ENCODE measurements at places on chromosomes 2 and 18.

DNA sequence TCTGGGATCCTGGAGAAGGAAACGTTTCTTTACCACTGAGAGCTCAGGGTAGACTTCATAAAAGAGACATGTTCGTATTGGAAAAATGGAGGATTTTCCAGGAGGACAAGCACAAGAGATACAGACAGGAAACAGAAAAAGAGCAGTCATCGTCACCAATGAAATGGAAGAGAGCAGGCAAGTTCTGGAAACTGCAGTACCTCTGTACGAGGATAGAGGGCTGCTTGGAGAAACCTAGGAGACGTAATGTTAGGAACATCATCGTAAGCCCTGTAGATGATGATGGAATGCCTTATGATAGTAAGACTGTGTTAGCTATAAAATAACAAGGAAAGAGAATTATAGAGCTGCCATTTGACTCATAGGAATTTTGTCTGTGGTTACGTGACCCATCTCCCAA lies 121.1 kb upstream of the KLHL14 start:
- DNase-seq: peak; percentile 4

GRCh38 chr2:68438455-68439303 lies 28.4 kb downstream of the FBXO48 start:
- DNase-seq: no peak

DNA sequence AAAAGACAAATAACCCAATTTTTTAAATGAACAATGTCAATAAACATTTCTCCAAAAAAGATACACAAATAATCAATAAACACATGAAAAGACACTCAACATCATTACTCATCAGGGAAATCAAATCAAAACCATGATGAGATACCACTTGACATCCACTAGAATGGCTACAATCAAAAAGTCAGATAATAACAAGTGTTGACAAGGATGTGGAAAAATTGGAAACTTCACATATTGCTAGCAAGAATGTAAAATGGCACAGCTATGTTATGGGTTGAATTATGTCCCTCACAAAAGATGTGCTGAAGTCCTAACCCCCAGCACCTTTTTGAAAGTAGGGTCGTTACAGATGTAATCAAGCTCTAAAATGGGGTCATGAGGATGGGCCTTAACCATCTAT lies 33.2 kb downstream of the TNS1 start:
- DNase-seq: no peak

DNA sequence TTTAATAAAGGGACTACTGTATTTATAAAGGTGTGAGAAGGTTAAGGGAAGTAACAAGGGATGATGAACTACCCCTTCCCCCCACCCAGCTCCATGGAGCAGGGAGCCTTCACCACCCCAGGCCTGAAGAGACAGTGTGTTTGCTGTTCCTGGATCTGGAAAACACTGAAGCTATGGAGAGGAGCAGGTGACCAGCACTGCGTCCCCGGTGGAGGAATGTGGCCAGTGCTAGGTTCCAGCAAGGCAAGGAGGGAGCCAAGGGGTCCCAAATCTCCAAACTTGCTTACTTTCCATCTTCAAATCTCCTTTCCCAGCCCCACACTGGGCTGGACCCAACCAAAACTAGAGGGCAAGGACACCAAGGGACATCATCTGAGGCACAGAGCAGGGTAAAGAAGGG lies 128.7 kb upstream of the CD302 start:
- DNase-seq: no peak

- DNase-seq: no peak
These were observed 10.9 kb downstream of the PGAP1 start for GRCh38 chr2:196915507-196916189.

DNA sequence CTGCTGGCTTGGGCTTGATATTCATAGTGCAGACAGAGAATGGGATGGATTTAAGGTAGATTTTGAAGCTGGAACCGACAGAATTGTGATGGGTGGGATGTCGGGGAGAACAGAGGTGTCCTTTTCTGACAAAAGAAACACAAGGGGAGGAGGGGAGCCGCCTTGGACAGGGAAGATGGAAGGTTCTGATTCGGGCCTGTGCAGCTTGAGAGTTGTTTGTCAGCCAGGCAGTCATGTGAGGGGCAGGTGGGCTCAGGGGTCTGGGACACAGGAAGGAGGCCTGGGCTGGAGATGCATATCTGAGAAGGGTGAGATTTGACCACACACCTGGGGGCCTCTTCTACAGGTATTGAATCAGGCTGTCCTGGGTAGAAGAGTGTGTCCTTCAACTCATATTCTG lies 41.4 kb downstream of the NPAS2 start:
- no peak for DNase-seq

GRCh38 chr18:73615506-73615905 lies 532.1 kb downstream of the FBXO15 start:
- DNase-seq: peak; percentile 7

- no peak for DNase-seq
These were observed 14.5 kb upstream of the ERMN start for GRCh38 chr2:157339965-157340655.

Data from dermis blood vessel endothelial cell (primary cell).